Stimulated activated CD8-positive, alpha-beta memory T cell treated with anti-CD3 and anti-CD28 coated beads, Interleukin-7, amount 100 ng/mL, for 48 hours (primary cell): ENCODE measurements at places on chromosomes 7 and 10.

GRCh38 chr7:16484453-16485158 lies 19.1 kb upstream of the SOSTDC1 start:
- no peak for DNase-seq

DNA sequence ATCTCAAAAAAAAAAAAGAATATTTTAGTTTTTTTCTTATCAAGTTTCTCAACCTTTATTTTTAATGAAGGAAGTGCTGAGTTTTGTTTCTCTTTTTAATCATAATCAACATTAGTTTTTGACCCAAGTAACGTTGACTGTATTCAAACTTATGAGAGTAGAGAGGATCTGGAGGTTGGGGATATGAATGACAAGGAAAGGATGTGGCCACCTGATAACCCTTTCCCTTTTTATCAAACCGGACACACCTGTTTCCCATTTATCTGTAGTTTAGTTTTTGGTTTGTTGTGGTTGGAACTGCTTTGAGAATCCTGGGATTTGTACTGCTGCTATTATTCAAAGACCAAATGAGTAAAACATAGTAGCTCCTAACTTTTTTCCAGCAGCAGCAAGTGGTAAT lies 38.6 kb downstream of the HACD1 start:
- no peak for DNase-seq

- no peak for DNase-seq
Observed at GRCh38 chr7:145082366-145083161, 246.7 kb upstream of the TPK1 start.

- no peak for DNase-seq
Observed at GRCh38 chr10:17883621-17884020, 68.1 kb upstream of the SLC39A12 start.

DNA sequence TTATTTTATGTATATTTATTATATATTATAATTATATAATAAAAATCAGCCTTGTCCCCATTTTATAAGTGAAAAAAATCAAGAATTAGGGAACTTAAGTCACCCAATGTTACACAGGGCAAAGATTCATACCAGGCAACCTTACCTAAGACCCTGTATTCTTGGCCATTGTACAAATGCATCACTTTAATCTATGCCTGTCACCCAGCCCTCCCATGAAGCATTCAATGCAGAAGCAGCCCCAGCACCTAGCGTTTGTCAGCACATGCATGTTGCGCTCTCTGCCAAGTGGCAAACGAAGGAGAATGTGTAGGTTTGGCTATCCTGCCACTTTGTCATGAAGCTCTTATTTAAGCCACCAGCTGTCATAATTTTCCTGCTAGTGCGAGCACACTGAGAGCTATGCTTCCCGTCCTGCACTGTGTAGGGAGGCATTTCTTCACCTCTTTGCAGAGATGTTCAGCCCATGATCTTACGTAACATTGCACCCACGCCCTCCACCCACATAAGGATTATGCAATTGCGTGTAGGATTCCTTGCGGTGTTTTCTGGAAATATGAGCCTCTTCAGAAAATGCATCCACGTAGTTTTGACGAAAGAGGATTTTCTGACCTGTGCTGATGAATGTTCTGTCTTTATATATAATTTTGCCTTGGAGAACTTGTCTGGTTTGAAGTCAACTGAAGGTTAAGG lies 7.7 kb upstream of the COBL start:
- no peak for DNase-seq

DNA sequence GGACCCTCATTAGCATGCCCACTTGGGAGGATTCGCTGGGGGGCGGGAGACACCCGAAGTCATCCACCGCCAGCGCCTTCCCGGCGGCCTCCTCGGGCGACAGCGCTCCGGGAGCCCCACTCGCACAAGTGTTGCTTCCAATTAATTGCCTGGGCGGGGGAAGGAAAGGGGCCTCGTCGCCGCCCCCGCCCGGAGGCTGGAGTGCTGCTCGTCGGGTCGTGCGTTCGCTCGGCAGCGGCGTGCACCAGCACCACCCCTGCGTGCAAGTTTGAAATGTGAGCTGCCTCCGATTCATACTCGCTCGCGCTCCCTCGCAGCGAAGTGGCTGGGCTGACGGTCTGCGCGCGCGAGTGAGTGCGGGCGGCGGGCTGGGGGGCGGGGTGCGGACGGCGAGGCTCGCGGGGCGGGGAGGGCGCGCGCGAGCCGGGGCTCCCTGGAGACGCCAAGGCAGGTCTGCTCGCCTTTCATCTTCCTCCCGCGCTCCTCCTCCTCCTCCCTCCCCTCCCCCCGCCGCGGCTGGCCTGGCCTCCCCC lies 104.6 kb upstream of the PPIF start:
- DNase-seq, result no peak

- DNase-seq, result no peak
Observed at GRCh38 chr10:128549101-128549608, 422.9 kb upstream of the MKI67 start.

DNA sequence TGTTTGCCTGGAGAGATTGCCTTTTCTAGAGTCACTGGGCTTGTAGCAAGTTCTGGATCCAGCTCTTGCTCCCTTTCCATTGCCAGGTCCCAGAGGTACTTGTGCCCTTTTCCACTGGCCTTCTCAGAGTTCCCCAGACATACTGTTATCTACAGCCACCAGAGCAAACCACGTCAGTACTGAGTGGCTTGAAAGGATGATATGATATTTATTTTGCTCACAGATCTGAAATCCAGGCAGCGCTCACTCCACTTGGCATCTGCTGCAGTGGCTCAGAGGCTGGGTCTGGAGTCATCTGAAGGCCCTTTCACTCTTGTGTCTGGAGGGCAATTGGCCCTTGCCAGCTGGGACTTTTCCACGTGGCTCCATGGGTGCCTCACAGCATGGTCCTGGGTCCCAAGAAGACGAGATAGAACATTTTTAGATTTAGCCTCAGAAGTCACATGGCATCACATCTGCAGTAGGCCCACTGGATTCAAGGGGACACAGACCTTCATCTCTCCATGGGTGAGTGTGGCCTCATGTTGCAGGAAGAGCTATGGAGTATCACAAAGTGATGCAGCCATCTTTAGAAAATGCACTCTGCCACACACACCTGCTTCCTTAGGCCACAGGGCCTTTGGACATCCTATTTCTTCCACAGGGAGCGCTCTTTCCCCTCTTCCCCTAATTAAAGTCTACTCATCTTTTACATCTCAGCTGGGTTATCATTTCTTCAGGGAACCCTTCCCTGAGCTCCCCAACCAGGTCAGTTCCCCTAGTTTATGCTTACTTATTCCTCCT lies 22.9 kb upstream of the TCF7L2 start:
- no peak for DNase-seq

DNA sequence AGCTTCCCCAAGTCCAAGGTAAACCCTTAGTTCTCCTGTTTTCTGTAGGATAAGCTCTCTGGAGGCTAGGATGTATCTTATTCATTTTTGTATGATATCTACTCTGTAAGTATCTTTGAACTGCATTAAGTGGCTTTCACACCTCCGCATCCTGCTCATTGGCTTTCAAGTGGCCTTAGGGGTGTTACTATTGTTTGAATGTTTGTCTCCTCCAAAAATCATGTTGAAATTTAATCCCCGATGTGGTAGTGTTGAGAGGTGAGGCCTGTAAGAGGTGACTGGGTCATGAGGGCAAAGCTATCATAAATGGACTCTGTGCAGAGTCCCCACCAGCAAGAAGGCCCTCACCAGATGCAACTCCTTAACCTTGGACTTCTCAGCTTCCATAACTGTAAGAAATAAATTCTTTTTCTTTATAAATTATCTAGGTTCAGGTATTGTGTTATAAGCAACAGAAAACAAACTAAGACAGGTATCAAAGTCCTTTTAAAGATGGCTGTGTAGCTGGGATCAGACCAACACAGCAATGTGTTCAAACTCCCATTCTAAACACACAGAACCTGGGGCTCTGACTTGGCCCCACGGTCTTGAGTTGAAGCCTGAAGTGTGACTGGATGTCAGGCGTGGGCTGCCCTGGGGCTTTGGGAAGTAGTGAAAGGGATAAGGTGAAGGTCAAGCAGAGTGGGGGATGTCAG lies 25.9 kb downstream of the TBXAS1 start:
- no peak for DNase-seq

DNA sequence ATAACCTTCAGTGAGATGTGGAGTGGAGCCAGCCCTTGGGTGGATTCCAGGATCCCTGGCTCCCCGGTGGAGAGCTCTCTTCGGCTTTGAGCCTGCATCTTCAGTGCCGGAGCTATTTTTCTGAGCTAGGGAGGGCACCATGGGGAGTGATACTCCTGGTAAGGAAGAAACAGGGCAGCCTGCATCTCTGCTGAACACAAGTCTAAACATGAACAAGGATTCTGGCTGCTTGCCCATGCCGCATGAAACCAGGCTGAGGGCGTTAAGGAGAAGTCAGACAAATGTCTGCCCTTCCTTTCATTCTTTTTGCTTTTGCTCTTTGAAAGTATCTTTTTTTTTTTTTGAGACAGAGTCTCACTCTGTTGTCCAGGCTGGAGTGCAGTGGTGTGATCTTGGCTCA lies 60.4 kb downstream of the EVX1 start:
- no peak for DNase-seq

DNA sequence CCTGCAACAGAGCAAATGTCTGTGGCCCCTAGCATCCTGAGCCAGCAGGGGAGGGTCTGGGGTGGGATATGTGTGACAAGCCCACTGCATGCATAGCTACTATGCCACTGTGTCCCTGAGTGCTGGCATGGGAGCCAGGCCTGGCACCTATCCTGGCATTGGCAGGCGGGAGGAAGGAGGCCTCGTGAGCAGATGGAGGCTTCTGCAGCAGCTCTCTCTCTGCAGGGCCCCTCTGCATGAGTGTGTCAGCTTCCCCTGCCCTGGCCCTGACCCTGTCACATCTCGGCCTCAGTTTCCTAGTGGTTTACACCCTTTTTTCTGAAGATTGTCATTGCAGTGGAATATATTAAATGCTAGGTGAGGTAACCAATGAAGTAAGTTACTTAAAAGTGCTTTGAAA lies 13.1 kb upstream of the IMPDH1 start:
- DNase-seq, result no peak

GRCh38 chr7:114786455-114786854 lies 135.4 kb upstream of the MDFIC start:
- DNase-seq, result no peak

DNA sequence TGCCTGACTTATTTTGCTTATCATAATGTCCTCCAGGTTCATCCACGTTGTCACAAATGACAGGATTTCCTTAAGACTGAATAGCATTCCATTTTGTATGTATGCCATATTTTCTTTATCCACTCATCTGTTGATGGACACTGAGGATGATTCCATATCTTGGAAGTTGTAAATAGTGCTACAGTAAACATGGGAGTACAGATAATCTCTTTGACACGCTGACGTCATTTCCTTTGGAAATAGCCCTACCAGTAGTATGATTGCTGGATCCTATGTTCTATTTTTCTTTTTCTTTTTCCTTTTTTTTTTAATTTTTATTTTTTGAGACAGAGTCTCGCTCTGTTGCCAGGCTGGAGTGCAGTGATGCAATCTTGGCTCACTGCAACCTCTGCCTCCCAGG lies 167.6 kb downstream of the CTTNBP2 start:
- DNase-seq, result no peak

DNA sequence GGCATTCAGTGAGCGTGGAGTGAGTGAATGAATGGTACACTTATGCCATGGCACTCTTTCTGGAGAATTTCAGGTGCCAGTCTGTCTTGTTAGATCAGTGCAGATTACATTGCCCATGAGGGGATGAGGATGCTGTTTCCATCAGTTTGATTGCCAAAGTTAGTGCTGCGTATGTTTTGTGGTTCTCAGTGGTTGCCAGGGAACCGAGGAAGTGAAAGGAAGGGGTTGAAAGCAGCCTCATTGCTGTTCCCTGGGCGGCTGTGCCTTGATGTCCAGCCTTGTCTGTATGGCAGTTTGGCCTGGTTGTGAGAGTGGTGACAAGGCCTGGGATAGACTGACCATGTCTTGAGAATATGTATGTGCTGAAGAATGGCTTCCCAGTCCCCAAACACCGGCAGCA lies 30.2 kb downstream of the WBP1L start:
- no peak for DNase-seq

DNA sequence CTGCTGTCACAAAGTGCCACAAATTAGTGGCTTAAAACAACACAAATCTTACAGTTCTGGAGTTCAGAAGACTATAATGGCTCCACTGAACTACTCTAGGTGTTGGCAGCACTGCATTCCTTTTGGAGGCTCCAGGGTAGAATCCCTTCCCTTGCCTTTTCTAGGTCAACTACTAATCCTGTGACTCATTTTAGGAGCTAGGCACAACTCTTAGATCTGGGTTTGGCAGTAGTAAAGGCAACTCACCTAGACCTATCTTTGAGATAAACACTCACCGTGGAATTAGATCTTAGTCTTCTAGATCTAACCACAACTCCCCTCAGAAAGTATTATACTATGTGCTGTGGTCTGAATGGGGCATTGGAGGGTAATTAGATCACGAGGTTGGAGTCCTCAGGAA lies 60.4 kb downstream of the ANKIB1 start:
- no peak for DNase-seq

DNA sequence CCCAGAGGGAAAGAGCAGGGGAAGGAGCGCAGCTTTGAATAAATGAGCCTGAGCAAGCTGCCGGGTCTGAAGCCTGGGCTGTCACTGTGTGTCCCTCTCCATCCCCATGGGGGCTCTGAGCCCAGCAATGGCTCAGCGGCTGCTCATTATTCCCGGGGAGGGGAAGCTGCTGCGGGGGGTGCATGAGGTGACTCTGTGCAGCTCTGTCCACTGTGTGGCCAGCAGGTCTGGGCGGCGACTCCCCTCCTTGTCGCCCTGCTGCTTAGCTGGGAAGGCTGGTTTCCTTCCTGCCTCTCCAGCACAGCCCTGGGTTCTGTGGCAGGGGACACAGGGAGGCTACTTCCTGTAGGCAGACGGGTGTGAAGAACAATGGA lies 234.2 kb downstream of the PRPF18 start:
- no peak for DNase-seq

- DNase-seq, result no peak
Observed at GRCh38 chr7:130379921-130380860, at the start of gene CPA1. TSS of gene CPA1 (plus strand) at chr7:130380494. CDS start at chr7:130380521, 27 bp downstream.

GRCh38 chr10:13001041-13001886 lies at the start of gene CCDC3:
TSS of gene CCDC3 (minus strand) at chr10:13001713. CDS start at chr10:13001570, 143 bp downstream.
- DNase-seq, result peak; percentile 0

GRCh38 chr10:91980319-91980718 lies 56.7 kb downstream of the BTAF1 start:
- DNase-seq, result no peak
